ENCODE measurements at places on chromosomes 4 and X. TPM values are rescaled to one million over a fixed set of nuclear protein-coding genes. Genes with fewer than 3 reads are reported as not detected.

GRCh38 chr4:37719021-37719420 is 32.8 kb upstream of the RELL1 start:
- DNase-seq = no peak

DNA sequence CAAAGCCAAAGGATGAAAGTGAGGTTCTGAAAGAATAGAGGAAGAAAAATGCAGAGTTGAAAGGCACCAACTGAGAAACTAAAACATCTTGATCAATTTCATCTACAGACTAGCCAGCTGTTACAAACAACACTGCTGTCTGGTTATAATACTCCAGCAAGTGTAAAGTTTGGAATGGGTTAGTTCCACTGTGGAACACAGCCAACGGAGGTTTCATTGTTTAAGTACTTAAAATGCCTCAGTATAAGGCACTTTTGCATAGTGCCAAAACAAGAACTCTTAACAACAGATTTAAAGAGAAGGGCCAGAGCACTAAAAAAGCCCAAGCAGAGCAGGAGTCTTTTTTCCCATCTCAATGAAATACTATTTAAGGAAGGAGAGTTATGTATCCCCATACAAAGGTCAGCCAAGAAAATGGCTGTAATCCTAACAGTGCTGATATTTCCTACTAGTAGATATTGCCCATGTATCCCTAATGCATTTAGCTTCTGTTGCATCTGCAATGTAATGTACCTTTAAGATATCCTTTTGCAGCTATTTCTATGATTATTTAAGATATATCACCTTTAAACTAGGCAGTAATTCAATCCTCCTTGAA is 16.5 kb downstream of the ACSL4 start:
- no peak for DNase-seq

GRCh38 chr4:76622717-76623116 is 187.7 kb downstream of the SHROOM3 start:
- DNase-seq = no peak

DNA sequence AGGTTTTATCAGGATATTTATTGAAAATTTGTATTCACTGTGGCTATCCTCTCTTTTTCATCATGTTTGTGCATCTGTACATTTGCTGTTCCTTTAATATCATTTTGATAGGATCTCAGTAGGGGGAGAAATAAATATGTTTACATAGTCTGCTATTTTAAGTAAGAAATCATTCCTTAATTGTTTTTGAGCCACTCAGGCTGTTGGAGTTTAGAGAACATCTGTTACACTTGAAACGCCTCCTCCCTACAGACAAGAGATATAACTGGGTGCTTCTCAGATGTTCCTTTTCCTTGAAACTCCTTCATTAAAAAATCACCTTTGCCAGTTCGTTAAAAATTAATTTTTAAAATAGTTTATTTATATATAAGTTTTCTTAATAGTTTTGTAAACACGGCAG is 59.4 kb downstream of the QRFPR start:
- no peak for DNase-seq

DNA sequence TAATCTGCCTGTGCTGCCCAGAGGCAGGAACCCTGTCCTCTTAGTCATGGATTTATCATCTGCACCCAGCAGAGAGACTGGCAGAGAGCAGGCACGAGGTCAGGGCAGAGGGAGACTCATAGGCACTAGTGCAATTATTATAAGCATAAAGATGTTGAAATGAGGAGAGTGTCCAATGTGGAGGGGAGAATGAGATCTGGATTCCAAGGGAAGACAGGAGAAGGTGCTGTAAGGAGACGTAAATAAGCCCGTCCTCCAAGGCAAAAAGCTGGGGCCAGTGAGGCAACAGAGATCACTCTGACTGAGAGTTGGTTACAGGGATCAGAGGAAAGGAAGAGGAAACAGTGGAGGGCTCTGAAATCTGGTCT is 406.2 kb downstream of the MAPK10 start:
- DNase-seq = no peak

DNA sequence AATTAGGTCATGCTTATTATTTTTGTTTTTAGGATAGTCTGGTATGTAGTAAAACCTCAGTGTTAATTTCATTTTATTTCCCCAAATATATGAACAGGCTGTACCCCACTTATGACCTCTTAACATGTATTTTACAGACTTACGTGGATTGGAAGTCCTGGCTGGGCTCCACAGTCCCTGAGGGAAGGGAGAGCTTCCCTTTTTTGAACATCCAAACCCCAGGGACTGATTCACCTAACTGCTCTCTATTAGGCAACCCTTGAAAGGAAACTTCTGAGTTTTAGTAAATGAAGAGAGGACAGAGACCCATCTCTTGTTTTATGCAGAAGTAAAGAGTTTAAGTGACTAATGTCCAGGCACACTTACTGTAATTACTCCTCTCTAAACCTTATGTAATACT is 233.1 kb upstream of the SPRY1 start:
- DNase-seq = no peak

DNA sequence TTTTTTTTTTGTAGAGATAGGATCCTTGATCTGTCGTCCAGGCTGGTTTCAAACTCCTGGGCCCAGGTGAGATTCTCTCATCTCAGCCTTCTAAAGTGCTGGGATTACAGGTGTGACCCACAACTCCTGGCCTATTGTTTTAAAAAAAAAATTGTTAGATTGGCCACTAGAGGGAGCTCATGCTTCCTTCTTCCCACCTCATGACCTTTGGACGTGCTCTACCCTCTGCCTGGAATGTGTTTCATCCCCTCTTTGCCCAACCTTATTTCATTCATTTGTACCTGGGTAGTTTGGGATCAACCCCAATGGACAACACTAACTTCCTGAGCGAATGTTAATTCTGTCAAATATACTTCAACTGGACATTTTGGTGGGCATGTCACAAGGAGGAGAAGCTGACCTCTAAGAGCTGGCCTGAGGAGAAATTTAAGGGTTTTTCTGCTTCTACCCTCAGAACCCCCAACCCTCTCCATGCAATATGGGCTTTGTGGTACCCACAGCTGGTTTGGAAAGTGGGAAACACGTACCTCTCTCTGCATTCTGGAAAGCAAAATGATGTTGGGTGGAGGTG is 6.4 kb downstream of the PPEF2 start:
- no peak for DNase-seq

DNA sequence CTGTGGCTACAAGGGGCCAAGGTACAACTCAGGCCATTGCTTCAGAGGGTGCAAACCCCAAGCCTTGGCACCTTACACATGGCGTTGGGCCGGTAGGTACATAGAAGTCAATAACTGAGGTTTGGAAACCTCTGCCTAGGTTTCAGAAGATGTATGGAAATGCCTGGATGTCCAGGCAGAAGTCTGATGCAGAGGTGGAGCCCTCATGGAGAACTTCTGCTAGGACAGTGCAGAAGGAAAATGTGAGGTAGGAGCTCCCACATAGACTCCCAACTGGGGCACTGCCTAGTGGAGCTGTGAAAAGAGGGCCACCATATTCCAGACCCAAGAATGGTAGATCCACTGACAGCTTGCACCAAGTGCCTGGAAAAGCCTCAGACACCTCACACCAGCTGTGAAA is 92.1 kb upstream of the SFRP2 start:
- DNase-seq = no peak

DNA sequence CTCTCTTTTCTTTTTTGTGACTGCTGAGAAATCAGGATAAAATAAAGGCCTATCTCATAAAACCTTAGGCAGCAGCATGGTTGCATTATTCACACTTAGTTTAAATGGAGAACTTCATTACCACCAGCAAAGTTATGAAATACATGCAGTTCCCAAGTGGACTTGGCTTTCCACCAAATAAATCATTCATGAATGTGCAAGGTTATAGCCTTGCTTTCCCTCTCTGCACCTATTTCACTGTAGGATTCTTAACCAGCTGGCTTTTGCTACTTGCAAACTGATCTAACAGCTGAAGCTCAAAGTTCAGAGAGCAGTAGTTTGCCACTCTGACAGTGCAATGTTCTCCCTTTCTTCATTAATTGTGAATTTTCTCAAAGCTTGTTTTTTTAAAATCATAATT is 140.1 kb upstream of the SMIM31 start:
- DNase-seq = no peak

DNA sequence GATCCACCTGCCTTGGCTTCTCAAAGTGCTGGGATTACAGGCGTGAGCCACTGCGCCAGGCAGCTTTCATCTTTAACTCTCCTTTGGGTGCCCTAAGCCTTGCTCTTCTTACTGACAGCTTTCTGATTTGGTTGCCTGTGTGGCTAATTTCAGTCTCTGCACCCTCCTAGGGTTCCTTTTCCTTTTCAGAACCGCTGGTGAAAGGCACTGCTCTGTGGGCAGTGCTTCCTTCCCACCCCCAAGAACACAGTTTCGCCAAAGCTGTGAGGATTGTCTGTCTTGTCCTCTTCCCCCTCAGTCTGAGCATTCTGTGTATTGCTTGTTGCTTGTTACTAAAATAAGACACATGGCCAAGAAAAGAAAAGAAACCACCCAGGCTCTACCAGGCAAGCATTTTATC is 101.4 kb upstream of the FRMPD3 start:
- DNase-seq = no peak

- no peak for DNase-seq
Observed at GRCh38 chrX:101619364-101619763, 1.6 kb upstream of the ARMCX6 start.

DNA sequence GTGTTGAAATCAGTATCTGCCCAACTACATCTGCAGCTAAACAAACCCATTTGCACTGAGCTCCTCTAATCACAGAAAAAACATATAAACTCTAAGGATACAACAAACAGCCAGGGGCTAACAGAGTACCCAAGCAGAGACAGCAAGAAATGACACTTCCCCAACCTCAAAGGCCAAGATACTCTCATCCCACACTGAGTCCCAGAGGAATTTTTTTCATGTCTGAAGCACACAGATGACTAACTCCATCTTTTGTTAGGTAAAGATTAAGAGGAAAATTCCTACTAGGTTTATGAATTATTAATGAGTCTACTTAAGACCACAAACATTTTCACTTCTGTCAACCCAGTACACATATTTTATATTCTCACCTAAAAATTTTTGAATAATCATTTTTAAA is 31.6 kb downstream of the SEPSECS start:
- DNase-seq = no peak

- no peak for DNase-seq
Observed at GRCh38 chrX:8987672-8988250, 46.2 kb downstream of the FAM9B start.

DNA sequence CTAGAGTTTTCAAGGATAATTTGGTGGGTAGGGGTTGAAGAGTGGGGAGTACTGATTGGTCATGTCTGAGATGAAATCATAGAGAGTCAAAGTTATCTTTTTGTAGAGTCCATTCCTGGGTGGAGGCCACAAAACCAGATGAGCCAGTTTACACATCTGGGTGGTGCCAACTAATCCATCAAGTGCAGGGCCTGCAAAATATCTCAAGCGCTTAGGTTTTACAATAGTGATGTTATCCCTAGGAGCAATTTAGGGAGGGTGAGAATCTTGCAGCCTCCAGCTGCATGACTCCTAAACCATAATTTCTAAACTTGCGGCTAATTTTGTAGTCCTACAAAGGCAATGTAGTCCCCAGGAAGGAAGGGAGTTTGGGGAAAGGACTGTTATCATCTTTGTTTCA is 988.3 kb upstream of the LCORL start:
- no peak for DNase-seq

DNA sequence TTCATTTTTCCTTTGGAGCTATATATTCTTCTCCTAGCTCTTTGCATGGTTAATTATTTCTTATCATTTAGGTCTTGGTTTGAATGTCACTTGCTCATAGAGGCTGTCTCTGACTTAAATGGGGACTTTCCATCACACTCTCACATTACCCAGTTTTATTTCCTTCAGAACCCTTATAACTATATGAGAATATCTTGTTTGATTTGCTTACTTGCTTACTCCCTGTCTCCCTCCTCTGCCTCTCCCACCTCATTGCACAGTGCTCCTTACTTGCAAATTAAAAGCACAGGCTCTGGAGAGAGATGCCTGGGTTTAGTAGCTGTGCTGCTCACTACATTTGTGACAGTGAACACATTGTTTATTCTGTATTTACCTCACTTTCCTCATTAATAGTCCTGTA is 174.6 kb downstream of the SOWAHB start:
- no peak for DNase-seq

DNA sequence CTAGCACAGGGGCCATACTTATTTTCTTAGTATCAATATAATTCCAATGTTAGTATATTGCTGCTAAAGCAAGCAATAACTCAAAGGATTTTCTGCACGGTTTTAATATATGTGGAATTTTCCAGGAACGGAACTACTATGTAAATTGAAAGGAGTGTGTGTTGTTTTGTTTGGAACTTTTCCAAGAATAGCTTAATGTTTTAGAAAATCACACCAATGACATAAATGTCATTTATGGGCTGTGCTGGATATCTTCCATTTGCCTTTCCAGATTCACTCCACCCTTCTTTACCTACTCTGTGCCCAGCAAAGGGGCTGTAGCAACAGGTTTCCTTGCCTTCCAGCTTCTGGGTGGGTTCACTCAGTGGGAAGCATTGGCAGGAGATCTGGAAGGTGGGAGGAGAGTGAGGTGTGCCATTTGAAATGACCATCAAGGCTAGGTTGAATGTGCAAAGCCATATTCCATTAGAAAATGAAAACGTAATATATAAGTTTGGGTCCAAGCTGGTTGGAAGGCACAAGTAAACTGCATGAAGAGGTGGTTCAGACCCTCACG is 25.2 kb upstream of the ZFX start:
- DNase-seq = no peak

GRCh38 chr4:19372390-19372789 is 879.3 kb upstream of the SLIT2 start:
- DNase-seq = no peak

GRCh38 chr4:14853176-14853943 is 148.9 kb upstream of the CPEB2 start:
- DNase-seq = no peak

DNA sequence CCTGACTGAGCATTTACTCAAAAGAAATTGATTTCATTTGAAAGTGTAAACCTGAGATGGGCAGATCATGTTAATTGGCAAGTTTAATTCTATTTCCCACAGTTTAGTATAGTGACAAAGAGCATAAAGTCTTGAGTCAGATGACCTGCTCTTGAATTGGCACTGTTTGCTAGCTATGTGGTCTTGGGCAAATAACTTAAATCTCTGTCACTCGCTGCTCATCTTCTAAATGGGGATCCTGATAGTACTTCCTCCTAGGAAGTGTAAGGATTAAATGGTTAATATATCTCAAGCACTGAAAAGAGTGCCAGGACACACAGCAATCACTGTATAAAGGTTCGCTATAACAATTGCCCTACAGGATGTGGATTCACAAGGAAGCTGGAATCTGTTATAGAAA is 242.8 kb upstream of the JADE1 start:
- no peak for DNase-seq

Gene QDPR
- 36.1 TPM for total RNA-seq

Gene FOXR2
- total RNA-seq = not detected

Gene GAGE12J
- total RNA-seq = not detected

Gene RXFP1
- total RNA-seq = 0.10 TPM

Gene GPR34
- 7.1 TPM for total RNA-seq

Gene CT45A5
- not detected for total RNA-seq

Gene UBA1
- 193 TPM for total RNA-seq

All from ureter (tissue), 1 donor.